ENCODE measurements at places on chromosomes 1 and 21.

GRCh38 chr1:8004113-8004802 lies 21.9 kb downstream of the ERRFI1 start:
- no peak for DNase-seq
- H3K27me3 ChIP-seq, result no peaks in the 10 kb centered on the region
- peak overlapping the region; percentile 86 for H3K27ac ChIP-seq

DNA sequence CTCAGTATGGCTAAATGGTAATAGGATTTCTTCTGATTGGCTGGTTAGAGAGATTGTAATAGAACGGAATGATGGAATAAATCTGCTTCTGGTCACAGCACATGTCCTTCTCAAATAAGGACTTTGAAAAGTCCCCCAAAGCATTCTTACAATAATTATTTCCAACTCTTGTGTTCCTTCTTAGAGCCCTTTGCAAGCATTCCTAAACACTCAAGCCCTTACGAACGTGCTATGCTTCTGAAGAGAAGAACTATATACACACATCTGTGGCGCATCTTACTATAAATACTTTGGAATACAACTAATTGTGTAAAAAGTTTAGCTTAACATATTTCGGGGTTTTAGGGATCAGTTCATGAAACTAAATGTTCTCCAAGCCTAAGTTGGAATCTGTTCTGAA lies 25.6 kb downstream of the CLIC4 start:
- 0 out of 2 replicates have a peak, but pooled peaks cover 6% of the 10 kb centered on the region for H3K36me3 ChIP-seq
- H3K4me3 ChIP-seq, result no peak overlapping the region
- H3K27me3 ChIP-seq, result no peaks in the 10 kb centered on the region
- H3K4me1 ChIP-seq, result peaks cover 28% of the 10 kb centered on the region

GRCh38 chr1:79044974-79045650 lies 38.6 kb upstream of the ADGRL4 start:
- H3K36me3 ChIP-seq, result no peaks in the 10 kb centered on the region
- H3K4me1 ChIP-seq, result peaks cover 13% of the 10 kb centered on the region
- no peak overlapping the region for H3K4me3 ChIP-seq
- peak; percentile 46 for DNase-seq

- no peaks in the 10 kb centered on the region for H3K4me1 ChIP-seq
- no peak overlapping the region for H3K27ac ChIP-seq
- H3K4me3 ChIP-seq, result no peak overlapping the region
- DNase-seq, result no peak
- peaks cover 73% of the 10 kb centered on the region for H3K36me3 ChIP-seq
Observed at GRCh38 chr1:4305526-4306301, 348.7 kb upstream of the AJAP1 start.

Data from WTC11 (cell line).